Left ventricle myocardium inferior (tissue), 1 donor: ENCODE measurements at places on chromosomes 6 and 20.

- DNase-seq: no peak
Measured at GRCh38 chr20:53847139-53847836, 223.1 kb downstream of the BCAS1 start.

GRCh38 chr20:32796981-32797451 is 22.7 kb upstream of the MAPRE1 start:
- no peak for DNase-seq

GRCh38 chr20:57198132-57199072 is 68.0 kb downstream of the BMP7 start:
- no peak for DNase-seq

GRCh38 chr6:168055696-168056489 is 23.1 kb downstream of the FRMD1 start:
- no peak for DNase-seq

DNA sequence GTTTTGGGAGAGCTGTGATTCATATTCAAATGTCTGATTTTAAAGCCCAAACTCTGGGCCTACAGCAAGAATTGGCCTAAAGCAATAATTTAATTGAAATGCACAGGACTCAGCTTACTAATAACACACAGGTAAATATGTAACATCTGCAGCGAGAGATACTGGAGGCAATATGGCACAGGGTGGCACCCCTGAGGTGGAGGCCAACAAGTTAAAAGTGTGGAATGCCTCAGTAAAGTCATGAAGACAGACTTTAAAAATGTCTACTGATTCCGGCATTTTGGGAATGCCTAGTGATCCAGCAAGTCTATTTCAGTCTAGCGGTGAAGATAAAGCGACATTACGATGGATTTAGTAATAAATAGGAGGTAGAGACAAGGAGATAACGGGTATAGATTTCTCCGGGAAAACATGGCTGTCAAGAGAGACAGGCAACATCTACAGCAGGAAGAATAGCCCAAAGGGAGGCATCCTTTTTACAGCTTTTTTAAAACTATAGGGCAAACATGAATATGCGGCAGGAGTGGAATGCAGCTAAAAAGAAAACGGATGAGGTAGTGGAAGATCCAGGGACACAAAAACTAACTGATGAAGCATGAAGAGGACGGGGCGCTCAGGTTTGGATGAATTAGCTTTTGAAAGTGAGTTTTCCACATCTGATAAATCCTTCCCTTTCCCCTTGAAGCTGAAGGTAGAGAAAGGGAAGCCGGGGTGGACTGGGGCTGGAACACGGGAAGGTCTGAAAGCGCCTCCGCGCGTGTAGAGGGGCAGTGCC is 1.2 kb downstream of the NANP start:
- DNase-seq: no peak

- DNase-seq: no peak
Measured at GRCh38 chr6:45757443-45758130, 258.1 kb downstream of the CLIC5 start.

DNA sequence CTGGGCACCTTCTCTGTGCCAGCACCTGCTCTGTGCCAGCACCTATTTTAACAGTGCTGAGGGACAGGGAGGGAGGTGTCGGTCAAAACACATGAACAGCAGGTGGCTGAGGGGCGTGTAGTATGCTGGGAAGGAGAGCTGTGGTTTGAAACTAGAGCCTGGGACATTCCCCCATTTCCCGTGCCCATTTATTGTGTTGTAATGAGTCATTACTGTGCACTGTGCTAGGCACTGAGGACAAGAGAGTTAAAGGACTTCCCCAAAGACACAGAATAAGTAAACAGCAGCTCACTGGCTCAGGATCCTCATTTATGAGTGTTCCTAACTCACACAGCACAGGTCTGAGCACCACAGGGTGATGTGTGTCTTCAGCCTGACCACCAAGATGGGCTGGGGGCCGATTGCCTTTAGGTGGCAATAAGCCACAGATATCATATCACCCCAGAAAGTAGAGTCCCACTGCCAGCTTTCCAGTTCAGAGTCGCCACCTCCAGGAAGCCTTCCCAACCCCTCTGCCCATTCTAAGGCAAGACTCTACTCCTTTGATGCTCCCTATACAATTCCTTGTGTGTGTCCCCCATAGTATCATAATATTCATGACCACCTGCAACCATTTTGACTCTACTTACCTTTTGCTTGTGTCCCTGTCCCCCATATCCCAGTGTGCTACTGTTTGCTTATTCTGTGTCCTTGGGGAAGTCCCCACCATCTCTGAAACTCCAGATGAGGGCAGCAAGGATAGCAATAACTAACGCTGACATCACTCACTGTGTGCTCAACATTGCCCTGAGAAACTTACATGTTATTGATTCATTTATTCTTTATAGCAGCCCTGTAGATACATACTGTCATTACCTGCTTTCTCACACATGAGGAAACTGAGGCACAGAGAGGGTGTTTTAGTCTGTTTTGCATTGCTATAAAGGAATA is 87.3 kb downstream of the TOX2 start:
- no peak for DNase-seq

- no peak for DNase-seq
Measured at GRCh38 chr6:122114717-122115116, 284.7 kb upstream of the HSF2 start.

- no peak for DNase-seq
Measured at GRCh38 chr6:8948733-8949132, 513.4 kb upstream of the SLC35B3 start.

DNA sequence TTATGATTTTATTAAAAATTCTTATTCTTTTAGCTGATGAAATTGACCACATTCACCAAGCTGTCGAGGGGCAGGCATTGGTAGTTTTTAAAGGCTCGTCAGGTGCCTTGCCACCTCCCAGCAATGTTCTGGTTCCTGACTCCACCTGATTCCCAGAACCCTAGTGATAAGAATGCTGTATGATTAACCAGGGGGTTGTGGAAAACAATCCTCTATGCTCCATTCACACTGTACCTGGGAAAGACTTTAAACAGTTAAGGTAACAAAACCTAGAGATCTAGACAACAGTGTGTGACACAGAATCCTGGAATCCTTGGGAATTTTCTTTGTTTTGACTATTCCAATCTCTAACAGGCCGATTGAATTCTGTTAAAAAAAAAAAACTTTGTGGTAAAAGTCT is 165.7 kb upstream of the OLIG3 start:
- no peak for DNase-seq

DNA sequence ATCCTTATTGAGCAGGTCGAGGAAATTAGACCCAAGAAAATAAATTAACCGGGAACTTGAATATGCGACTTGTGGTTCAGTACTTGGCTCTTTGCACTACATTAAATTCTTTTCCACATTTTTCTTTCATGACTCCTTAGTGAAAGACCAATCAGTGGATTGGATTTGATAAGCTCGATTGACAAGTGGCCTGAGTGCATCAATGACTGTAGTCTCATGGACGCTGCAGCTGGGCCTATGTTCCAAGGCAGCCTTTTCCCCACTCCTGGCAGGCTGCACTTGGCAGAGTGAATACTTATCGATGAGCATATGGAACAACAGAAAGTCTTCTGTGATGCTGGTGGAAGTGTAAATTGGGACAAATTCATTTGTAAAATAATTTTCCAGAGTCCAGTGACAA is 210.8 kb upstream of the EXOC2 start:
- no peak for DNase-seq
